AML-193 (cell line): ENCODE measurements at places on chromosomes 5 and 9.

- no peak for DNase-seq
Measured at GRCh38 chr9:16278326-16278999, 592.0 kb downstream of the BNC2 start.

- DNase-seq = peak; percentile 61
Measured at GRCh38 chr5:50501491-50502228, 60.6 kb upstream of the EMB start.

DNA sequence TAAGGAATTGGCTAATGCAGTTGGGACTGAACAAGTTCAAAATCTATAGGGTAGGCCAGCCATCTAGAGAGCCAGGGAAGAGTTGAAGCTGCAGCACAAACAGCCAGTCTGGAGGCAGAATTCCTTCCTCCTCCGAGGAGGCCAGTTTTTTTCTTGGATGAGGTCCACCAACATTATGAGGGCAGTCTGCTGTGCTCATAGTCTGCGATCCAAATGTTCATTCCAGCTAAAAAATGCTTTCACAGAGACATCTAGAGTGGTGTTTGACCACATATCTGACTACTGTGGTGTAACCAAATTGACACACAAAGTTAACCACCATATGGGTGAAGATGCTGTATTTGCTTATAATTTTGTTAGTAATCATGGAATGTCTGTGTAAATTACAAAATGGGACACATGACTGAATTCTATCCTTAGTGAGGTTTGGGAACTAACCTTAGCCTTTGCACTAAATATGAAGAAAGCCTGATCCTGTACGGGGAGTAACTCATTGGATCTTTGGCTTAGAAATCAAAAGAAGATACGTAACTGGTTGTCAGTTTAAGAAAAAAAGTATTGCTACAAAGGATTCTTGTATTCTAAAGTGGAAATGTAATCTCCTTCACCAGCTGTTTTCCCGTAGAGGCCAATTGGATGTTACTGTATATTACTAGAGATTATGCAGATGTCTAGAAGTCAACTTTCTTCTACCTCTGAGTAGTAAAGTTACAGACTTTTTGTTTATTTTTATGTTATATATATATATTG lies 70.6 kb downstream of the SPIN1 start:
- no peak for DNase-seq

- DNase-seq = no peak
Measured at GRCh38 chr9:4168526-4168925, 131.3 kb downstream of the GLIS3 start.

DNA sequence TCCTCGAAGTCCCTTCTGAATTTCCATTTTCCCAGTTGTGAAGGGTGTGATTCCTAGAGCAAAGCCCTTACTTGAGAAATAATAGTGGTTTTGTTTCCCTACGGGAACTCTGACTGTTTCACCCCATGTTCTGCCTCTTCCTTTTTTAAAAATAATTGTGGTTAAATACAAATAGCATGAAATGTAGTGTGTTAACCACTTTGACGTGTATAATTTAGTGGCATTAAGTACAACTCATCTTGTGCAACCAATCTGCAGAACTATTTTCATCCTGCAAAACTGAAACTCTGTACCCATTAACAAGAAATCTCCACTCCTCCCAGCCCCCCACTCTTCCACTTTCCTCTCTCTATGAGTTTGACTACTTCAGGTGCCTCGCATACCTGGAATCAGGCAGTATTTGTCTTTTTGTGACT lies 35.6 kb upstream of the HAND1 start:
- no peak for DNase-seq

DNA sequence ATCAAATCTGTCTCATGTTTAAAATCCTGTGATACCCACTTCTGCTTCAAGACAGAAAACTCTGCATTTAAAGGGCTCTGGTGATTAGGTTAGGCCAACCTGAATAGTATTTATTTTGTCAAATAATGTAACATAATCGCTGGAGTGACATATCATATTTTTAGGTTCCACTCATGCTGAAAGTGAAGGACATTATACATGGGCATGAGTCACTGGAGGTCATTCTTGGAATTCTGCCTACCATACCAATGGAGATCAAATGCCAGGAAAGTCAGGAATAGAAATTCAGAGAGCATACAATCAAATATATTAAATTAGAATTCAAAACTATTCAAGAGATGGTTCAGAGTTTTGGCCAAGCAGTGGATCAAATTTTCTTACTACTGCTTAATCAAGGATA lies 97.1 kb upstream of the PRSS3 start:
- no peak for DNase-seq
